Stimulated activated CD8-positive, alpha-beta memory T cell treated with anti-CD3 and anti-CD28 coated beads, Interleukin-7, amount 100 ng/mL, for 4 hours (primary cell): ENCODE measurements at places on chromosomes 1 and 21.

GRCh38 chr1:219797683-219798082 is 130.7 kb downstream of the SLC30A10 start:
- no peak for DNase-seq

- DNase-seq = no peak
Measured at GRCh38 chr1:156081917-156082308, 352 bp downstream of the MEX3A start.

- DNase-seq = no peak
Measured at GRCh38 chr1:41222496-41222895, 19.6 kb downstream of the SCMH1 start.

GRCh38 chr1:113168946-113169345 is 95.9 kb downstream of the LRIG2 start:
- DNase-seq = no peak

GRCh38 chr1:8026976-8027747 is 1.1 kb upstream of the ERRFI1 start:
- no peak for DNase-seq

- no peak for DNase-seq
Measured at GRCh38 chr1:191348328-191348727, 809.9 kb upstream of the RGS18 start.
